ENCODE measurements at places on chromosomes 16 and 17. TPM values are rescaled to one million over a fixed set of nuclear protein-coding genes. Genes with fewer than 3 reads are reported as not detected.

EVPLL gene
- not detected for polyA plus RNA-seq

HOXB7 gene
- 0.48 TPM for polyA plus RNA-seq

HIC1 gene
- 10.3 TPM for polyA plus RNA-seq

NPIPA2 gene
- polyA plus RNA-seq = 2.1 TPM

CDK5RAP3 gene
- polyA plus RNA-seq = 54.3 TPM

KIF18B gene
- polyA plus RNA-seq = 0.25 TPM

GPRC5C gene
- polyA plus RNA-seq = 26.5 TPM

ABHD15 gene
- polyA plus RNA-seq = 5.2 TPM

BCL7C gene
- polyA plus RNA-seq = 29.5 TPM

NAGLU gene
- polyA plus RNA-seq = 13.7 TPM
